NCI-H2081 treated with DMSO at 0.1 percent for 48 hours (cell line): ENCODE measurements at places on chromosomes 6 and 20.
A peak's percentile ranks its signal among the peaks of the same experiment; 100 is the strongest.

GRCh38 chr6:135158397-135158796, 22.7 kb upstream of the MYB start:
- no peak for DNase-seq

DNA sequence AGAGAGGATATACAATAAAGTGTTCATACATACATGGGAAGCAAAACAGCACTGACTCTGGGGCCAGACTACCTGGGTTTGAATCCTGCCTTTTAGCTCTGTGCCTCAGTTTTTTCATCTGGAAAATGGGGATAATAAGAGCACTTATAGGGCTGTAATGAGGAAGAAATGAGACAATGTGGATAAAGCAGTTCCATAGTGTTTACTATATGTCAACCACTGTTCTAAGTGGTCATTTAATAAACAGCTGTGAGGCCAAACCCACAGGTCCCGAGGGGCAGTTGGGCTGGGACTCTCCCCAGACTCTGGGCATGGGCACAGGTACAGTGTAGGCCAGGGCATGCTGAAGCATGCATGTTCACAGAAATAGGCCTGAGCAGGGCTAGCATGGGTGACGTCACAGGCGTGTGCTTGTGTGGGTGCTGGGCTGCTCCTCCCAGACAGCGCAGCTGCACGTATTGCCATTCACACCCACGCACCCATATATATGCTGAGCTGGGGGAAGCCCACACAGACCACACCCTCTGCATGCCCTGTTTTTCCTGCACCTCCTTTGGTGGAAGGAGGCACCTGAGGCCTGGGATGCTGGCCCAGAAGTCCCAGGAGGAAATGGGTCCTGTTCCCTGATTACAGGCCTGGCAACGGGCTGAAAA, 3.5 kb upstream of the PLCG1 start:
- no peak for DNase-seq

DNA sequence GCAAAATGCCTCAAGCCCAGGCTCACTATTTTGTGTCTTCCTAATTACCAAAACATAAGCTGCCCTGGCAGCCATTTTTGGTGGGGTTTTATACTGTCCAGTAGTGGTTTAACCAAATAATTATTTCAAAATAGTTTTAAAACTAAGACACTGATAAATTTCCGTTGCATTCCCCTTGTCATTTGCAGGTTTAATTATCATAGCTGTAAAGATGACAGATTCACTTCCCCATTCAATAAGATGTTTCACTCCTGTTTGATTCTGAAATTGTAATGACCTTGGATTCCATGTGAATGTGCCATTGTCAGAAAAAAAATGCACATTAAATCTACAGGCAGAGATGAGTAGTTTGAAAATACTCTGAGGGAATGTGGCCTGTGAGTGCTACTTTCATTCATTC, 172.0 kb downstream of the COL9A1 start:
- DNase-seq, result no peak

- no peak for DNase-seq
Measured at GRCh38 chr6:27138837-27139755, 108.4 kb upstream of the PRSS16 start.

DNA sequence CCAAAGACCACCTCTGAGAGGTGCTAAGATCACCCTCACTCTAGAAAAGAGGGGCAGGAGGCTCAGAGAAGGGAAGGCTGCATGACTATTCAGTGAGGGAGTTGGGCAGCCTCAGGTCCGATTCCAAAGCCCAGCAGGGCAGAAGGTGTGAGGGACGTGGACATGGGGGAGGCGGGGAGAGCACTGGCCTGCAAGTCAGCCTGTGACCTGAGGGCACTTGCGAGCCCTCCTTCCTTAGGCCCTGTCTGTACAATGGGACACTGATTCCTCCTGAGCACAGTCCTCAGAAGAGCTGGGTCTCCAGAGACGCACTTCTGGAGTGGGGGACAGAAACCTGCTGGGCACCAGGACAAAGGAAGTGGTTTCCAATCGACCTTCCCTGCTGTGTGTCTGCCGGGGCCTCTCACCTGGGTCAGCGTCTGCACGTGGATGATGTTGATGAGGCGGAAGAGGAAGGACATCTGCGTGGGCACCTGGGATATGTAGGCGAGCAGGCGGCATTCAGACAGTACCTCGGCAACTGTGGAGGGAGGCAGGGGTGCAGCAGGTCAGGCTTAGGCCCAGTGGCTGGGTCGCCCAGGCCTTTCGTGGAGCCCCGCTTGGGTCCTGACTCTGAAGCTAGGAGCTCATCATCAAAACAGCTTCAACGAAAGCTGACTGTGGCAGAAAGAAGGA, 48.5 kb downstream of the MYH7B start:
- DNase-seq, result no peak

- DNase-seq, result peak; percentile 18
Measured at GRCh38 chr6:106070636-106071035, 15.5 kb upstream of the PRDM1 start.

- no peak for DNase-seq
Measured at GRCh38 chr20:35077341-35077740, 15.3 kb downstream of the TRPC4AP start.

DNA sequence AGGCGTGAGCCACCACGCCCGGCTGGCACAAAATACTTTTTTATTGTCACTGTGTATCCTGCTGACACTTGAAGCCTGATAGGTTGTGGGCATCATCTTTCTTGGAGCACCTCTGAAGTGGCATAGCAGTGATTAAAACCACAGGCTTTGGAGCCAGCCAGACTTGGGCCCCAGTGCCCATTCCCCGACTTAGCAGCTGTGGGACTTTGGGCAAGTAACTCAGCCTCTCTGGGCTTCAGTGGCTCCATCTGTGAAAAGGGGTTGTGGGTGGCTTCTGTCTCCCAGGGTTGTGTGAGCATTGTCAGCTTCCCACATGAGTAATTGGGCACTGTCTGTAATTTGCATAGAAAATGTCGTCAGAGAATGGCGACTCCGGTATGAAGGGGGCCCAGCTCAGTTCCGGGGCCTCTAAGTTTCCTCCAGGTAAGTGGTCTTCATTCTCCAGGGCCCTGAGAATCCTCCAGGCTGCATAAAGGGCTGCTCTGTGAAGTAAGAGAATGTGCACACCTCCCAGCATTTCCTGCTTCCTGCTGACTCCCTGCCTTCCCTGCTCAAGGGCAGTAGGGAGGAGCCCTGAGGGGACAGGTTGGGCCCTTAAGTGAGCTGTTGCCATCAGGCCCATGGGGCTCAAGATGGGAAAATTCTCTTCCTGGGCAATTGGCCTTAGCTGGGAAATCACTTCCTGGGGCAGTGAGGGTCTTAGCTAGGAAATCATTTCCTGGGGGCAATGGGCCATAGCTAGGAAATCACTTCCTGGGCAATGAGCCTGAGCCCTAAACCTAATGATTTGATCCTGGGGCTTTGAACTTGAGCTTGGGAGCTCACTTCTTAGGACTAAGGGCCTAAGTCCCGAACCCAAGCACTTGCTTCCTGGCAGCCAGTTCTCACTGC, 27.2 kb downstream of the ARHGAP40 start:
- no peak for DNase-seq

DNA sequence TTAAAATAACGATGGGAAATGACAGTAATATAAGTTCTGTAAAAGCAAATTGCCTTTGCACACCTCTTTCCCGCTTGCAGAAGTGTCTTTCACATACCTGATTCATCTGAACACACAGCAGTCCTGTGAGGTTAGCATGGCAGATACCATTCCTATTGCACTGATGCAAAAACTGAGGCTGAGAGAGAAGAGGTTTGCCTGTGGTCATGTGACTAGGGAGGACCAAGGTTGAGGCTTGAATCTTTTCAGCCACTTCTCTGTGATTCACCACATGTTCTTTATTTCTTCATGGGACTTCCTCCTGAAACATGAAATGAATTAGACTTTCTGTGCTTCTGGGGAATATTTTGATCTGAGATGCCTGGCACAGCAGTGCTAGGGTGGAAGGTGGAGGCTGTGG, 92.9 kb downstream of the VEGFA start:
- DNase-seq, result no peak

DNA sequence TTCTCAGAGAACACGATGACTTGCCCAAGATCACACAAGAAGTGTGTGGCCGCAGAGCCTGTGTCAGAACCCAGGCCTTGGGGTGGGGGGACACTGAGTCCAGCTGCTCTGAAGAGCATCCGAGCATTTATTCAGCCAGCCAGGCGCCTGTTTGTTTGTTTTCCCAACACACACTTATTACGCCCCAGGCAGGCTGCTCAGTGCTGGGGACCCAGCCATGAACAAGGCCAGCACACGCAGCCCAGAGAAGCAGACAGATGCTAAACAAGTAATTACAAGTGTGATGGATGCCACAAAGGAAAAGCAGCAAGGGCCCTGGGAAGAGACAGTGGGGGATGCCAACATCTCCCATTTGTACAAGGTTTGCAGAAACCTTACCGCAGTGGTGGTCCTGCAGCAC, 19.4 kb upstream of the SIRPA start:
- DNase-seq, result no peak

DNA sequence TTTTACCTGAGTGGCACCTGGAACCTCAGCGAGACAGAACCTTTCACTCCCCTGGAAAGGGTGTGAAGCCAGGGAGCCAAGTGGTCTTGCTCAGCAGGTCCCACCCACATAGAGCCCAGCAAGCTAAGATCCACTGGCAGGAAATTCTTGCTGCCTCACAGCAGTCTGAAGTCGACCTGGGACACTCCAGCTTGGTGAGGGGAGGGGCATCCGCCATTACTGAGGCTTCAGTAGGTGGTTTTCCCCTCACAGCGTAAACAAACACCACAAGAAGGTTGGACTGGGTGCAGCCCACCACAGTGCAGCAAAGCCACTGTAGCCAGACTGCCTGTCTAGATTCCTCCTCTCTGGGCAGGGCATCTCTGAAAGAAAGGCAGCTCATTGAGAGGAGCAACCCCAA, 134.7 kb upstream of the RSPO3 start:
- no peak for DNase-seq

DNA sequence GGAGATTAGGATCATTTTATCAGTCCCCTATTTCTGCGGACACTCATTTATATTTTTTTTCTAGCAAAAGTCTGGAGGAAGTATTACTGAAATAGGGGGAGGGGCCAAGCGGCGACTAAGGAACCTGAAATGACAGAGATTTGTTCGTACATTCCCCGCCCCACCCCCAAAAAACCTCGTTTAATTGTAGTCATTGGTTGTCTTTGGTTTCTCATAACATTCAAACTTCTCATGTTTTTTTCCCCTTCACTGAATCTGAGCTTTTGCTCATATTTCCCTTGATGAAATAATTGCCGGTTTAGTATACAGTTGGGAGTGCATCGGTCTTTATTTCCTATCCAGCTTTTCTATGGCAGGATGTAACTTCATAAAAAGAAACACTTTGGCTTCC, 768 bp upstream of the FYN start:
- no peak for DNase-seq

- no peak for DNase-seq
Measured at GRCh38 chr6:3228771-3229565, 1.5 kb upstream of the TUBB2B start.

- no peak for DNase-seq
Measured at GRCh38 chr6:124968401-124968800, 6.2 kb downstream of the RNF217 start.

DNA sequence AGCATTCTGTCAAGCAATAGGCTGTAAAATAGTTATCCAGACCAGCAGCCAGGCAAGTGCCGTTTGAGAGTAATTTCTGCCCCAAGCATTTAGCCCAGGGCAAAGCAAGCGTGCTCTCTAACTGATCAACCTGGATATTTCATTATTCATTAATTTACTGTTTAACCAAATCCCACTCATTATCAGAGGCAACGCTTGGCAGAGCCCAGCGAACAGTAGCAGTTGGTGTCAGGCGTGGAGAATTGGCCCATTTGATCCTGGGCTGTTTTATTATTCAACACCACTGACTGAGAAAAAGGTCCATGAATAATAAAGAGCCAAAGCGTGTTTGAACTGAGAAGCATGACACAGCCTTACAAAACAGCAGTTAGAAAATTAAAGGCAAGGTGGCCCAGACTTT, 35.3 kb downstream of the TFAP2B start:
- no peak for DNase-seq

DNA sequence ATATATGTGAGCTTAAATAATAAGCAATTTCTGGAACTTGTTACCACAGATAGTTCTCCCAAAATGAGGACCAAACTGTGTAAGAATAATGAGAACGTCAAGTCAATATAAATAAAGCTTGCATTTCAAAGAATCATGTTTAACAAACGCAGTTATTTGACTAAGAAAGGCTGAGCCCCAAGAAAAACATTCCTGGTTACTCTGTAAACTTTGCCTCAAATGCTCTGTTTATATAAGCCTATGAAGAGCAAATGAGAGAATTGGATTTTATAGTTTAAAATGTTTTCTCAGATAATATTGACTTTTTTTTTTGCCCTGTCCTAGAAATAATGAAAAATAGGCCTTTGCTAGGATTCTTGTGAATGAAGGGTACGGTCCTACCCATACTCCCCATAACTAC, 81.3 kb downstream of the C6orf52 start:
- DNase-seq, result no peak
